ENCODE measurements at places on chromosomes 5 and 9. TPM values are rescaled to one million over a fixed set of nuclear protein-coding genes. Genes with fewer than 3 reads are reported as not detected.

Gene NKD2
- total RNA-seq = 5.1 TPM

Gene ODF2
- 34.4 TPM for total RNA-seq

Gene SLC45A2
- not detected for total RNA-seq

Gene FOXD4L3
- total RNA-seq = 0.94 TPM

Gene IFNA21
- total RNA-seq = not detected

Measured in thymus (tissue), 14 donors.